ENCODE measurements at places on chromosomes 1 and 21.

- no peak for DNase-seq
Observed at GRCh38 chr1:65395887-65396612, 24.4 kb upstream of the LEPR start.

DNA sequence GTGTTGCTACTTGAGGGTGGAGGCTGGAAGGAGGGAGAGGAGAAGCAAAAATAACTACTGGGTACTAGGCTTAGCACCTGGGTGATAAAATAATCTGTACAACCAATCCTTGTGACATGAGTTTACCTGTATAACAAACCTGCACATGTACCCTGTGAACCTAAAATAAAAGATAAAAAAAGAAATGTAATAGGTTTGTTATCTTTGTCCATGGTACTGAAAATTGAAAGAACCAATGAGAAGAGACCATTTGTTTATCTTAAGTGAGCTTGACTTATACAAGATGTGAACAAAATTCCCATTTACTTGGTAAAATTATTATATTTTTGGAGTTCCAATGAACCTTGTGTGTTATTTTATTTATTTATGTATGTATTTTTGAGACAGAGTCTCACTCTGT lies 11.1 kb upstream of the USP25 start:
- DNase-seq: no peak

DNA sequence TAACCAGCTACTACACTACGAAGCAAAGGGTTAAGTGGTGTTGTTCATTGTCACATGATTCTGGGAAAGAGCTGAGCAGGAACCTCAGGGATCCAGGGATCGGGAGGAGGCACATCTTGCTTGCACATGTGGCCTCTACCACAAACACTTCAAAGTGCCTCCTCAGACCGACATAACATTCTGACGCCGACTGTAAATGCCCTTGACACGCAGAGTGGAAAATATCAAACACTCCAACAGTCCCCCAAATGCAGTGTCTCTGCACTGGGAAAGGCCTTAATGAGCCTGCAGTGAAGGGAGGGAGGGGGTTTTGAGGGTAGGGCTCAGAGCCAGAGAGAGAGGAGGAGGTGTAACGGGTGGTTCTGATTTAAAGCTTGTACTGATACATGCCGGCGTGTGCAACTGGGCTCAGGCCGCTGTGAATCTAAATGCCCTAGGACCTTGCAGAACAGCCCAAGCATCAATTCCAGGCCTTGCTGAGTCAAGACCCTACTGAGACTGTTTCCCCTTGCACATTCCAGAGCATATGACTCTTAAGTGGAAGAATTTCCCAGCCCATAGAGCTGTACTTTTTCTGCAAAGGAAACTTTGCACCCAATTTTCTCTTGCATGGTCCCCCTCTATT lies 163.7 kb downstream of the NTMT2 start:
- DNase-seq: no peak

DNA sequence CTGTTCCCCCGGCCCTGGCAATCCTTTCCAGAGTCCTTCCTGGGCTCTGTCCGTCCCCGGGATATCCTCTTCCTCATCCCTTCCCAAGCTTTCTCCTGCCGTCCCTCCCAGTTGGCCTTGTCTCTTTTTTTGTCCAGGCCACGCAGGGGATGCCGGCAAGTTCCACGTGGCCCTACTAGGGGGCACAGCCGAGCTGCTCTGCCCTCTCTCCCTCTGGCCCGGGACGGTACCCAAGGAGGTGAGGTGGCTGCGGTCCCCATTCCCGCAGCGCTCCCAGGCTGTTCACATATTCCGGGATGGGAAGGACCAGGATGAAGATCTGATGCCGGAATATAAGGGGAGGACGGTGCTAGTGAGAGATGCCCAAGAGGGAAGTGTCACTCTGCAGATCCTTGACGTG lies 13.4 kb upstream of the SVBP start:
- DNase-seq: no peak

DNA sequence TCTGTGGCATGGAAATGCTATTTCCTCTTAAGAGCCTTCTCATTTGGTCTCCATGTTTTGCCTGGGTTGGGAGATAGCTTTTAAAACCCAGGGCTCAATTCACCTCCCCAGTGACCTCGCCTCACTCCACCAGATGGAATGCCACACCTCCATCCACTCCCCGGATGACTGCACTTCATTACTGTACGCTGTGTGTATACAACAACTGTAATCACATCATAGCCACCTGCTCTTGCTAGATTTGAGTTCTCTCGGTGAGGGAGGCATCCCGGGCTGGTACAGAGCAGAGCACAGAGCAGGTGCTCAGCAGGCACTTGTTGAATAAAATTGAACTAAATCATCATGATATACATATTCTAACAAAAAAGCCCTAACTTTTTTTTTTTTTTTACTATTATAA lies 26.0 kb downstream of the SDE2 start:
- no peak for DNase-seq

- DNase-seq: no peak
Observed at GRCh38 chr1:150875197-150876118, 941 bp downstream of the ARNT start.

Data from neural crest cell (in vitro differentiated cells).